ENCODE measurements at places on chromosomes 13 and 19.

GRCh38 chr13:106810069-106810468 is 242.1 kb upstream of the ARGLU1 start:
- no peak for DNase-seq

DNA sequence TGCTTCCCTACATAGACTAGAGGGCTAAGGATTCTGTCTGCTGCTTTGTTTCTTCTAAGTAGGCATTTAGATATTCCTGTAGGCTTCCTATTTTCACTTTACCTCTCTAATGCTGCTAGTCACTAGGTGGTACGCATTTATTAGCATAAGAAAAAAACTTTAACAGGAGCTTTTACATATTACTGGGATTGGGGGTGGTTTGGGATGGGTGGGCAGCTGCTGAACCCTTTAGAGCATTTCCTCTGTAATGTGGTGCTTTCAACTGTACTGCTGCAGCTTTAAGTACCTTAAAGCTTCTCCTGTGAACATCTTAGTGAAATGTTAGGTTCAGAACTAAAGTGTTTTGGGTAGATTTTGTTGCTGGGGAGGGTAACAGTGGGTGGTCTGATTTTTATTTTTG is 92.6 kb downstream of the ZNF486 start:
- DNase-seq = no peak

DNA sequence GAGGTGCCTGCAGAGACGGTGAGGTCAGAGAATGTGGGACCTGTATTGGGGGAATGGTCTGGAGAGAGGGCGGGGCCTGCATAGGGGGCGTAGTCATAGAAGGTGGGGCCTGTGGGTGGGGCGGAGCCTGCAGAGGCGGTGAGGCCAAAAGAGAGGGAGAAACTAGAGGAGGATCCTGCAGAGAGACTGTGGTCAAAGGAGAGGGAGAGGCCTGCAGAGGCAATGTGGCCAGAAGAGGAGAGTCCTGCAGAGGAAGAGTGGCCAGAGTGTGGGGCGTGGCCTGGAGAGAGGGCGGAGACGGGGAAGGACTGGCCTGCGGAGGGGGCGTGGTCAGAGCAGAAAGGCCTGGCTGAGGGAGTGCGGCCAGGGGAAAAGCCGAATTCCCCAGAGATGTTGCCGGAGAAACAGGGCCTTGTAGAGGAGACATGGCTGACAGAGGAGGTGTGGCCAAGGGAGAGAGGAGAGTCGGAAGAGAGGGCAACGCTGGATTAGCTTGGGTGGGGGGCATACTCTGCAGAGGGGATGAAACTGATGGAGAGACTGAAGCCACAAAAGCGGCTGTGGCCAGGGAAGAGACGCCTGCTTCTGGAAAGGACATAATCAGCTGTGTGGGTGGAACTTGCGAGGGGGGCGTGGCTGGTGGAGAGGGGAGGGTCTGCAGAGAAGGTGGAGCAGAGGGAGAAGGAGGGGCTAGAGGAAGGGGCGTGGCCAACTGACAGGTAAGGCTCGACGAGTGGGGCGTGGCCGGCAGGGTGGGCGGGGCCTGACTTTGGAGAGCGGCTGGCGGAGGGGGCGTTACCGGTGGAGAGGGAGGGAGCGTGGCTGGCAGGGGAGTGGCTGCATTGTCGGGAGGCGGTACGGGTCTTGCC is 2.5 kb downstream of the PRR36 start:
- DNase-seq = peak; percentile 60

- no peak for DNase-seq
Observed at GRCh38 chr13:89610881-89611280, 1736.6 kb upstream of the MIR17HG start.

DNA sequence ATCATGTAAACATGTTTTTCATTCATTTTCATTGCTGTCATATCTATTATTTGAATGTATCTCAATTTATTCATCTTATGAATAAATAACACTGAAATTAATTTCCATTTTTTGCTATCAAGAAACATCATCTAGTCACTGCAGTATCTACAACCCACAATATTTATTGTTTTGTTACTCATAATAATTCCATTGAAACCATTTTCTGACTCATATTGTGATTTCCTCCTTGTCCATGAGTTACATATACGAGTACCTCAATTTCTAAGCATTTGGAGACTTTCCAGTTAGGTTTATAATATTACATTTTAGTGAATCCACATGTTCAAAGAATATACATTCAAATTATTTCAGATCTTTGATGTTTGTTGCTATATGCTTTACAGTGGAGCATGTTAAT is 1524.0 kb downstream of the SLITRK1 start:
- DNase-seq = no peak

DNA sequence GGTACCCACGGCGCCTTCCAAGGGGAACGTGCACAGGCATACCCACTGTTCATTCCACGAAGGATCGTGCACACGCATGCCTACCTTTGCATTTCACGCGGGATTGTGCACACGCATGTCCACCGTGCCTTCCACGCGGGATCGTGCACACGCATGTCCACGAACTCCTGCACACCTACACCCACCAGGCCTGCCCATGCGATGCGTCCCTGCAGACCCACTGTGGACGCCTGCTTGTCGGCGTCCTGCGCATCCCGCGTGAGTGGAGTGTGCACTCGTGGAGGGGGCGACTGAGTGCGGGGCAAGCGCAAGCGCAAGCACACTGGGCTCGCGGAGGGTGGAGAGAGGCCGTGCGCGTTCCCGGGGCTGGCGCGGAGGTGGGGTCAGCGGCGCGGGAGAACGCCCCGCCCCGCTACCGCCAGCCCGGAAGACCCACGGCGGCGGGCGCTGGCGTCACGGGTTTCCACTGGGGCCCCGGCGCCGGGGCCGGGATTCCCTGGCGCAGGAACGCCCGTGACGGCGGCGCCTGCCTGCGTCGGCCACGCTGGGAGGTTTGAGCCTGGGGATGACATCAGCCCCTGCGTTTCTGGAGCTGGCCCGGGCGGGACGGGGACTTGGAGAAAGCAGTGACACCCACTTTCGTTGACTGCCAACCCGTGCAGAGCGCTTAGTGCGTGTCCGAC is 18.7 kb downstream of the GADD45B start:
- no peak for DNase-seq

DNA sequence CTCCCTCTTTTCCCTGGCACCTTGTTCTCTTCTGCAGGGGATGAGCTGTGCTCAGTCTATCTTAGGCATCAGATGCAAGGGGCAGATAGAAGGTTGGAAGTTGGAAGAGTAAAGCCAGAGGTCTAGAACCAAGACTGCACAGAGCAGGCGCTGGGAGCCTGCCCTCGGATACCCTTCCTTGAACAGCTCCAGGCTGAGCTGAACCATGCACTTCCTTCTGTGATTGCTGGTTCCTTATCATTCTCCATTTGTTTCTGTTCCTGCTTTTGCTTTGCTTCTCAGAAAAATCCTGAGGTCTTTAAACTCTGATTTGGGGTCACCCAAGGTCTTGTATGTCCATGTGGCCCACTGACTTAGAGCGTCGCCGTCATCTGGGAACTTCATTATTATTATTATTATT is 36.3 kb downstream of the ARHGEF18 start:
- no peak for DNase-seq

DNA sequence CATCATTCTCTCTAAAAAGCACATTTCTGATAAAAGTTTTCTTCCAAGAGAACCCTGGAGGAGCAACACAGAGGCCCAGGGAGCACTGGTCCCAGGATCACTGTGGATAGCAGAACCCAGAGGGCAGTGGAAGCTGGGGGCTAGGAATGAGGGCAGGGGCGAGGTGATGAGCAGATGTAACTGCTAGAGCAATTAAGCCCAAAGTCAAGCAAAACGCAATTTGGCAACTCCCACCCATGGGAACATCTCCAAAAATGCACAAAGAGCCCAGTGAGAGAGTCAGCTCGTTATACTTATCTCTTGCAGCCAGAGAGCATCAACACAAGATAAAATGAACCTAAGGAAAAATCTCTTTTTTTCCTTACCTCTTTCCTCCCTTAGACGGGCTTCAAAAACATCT is 284.2 kb downstream of the TBC1D4 start:
- no peak for DNase-seq

DNA sequence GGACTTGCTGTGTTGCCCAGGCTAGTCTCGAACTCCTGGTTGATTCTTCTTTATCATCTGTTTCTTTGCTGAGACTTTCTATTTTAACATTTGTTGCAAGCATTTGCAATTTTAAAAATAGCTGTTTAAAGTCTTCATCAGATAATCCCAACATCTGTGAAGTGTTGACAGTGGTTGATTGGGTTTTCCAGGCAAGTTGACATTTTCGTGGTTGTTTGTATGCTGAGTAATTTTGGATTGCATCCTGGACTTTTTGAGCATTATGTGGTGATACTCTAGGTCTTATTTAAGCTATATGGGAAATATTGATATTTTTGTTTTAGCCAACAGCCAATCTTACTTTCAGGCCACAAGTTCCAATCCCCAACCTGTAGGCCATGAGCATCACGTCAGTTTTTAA is 25.1 kb downstream of the AP1M1 start:
- DNase-seq = no peak

DNA sequence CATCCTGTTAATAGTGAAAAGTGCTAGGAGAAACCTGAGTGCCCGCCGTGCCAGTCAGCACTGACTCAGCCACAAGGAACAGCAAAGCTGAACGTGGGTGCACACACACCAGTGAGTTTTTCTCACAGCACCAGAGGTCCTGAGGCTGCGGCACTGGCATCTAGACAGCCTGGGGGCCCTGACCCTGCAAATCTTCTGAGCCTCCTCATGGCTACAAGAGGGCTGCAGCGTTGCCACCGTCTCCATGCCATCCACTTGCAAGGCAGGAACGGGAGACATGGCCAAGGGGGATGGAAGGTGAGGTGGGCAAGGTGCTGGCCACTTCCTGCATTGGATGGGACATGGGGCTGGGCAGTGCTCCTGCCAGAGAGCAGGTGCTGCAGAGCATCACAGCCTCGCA is 211.2 kb upstream of the SOX1 start:
- DNase-seq = no peak

GRCh38 chr13:26961890-26962615 is 201.5 kb upstream of the GPR12 start:
- DNase-seq = no peak

GRCh38 chr13:40519637-40520036 is 146.8 kb downstream of the FOXO1 start:
- DNase-seq = no peak

DNA sequence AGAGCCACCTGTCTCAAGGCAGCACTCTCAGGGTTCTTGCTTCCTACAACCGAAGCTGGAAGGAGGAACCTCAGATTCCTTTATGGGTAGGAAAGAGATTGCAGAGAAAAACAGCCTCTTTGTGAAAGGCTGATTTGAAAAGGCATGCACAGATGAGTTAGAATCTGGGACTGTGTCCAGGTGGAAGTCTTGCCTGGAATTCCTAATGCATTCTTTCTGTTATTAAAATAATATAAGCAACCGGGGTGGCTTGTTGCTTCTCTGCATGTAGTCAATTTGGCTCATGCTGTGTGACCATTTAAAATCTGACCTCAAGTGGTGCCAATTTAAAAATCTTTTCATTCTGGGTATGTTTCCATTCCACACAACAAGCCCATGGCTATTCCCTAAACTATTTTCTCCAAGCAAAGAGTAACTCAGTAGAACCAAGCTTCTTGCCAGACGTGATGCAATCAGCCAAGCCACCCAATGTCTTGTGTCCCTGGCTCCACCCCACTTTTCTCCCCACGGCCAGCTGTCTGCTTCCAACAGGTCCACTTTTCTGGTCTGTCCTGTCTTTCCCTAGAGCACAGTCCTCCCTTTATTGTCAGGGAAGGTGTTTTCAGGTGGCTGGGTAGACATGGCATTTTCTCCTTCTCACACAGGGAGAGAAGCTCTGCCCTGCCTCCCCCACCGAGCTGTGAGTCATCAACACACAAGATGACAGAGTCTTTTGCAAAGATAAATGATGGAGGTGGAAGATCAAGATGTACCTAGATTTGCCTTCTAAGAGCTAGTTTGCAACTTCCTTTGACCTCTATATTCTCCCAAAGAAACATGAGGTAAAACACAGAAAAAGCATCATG is 394.3 kb downstream of the FOXO1 start:
- DNase-seq = no peak

DNA sequence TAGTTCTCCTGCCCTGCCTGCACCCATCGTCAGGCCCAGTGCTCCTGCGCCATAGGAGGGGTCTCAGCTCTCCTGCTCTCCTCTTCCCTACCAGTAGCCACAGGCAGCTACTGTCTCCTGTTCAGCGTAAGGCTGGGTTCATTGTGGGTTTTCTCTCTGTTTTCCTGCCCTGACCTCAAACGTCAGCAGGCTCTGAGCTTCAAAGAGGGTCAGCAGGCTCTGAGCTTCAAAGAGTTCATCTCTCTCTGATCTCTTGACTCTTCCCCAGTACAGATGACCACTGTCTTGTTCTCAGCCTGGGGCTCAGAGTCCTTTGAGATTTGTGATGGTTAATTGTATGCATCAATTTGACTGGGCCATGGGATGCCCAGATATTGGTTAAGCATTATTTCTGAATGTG is 4.6 kb upstream of the CPB2 start:
- DNase-seq = no peak

DNA sequence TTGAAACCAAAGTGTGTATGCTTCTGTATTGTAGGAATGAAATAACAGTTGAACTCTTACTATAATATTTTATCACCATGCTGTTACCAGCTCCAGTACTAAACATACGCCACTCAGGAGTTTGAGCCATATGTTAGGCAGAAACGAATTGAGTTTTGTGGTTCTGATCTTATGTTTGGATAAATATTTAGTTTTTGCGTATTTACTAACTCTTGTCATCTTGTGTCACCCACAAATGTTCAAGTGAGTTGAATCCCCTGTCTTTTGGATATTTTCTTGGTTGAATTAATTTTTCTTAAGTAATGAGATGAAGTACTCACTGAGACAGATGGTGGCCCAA is 1.5 kb downstream of the FNDC3A start:
- no peak for DNase-seq

DNA sequence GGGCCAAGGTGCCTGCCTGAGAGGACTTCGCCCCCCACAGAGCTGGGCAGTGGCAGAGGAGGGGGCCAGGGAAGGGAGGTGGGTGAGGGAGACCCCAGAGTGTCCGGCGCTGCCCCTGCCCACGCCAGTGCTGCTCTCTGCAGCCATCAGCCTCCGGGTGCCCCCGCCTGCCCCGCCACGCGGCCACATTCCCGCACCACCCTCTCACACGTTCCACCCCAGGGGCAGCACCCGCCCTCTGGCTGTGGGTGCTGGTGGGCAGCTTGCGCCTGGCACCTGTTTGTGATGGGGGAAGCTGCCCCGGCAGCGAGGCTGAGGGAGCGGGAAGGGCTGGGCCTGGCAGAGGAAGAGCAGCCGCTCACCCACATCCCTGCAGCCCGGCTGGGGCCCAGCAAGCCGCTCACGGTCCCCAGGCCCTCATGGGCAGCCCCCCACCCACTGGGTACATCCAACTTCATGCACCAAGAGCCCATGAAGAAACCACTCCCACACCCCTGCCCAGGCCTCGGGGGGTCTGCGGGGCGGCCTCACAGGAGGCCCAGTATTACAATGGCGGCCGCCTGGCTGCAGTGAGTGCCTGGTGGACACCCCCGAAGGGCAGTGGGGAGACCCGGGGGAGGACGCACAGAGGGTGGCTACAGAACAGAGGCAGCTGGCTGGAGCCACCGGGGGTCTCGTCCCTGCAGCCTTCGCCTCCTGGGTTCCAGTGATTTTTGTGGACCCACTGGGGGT is 14.0 kb downstream of the SBNO2 start:
- no peak for DNase-seq

- no peak for DNase-seq
Observed at GRCh38 chr13:103573446-103573845, 507.2 kb upstream of the SLC10A2 start.

Measured in NCI-H187 treated with DMSO at 0.1 percent for 48 hours (cell line).